Fibroblast of skin of right biceps (primary cell): ENCODE measurements at places on chromosomes 6 and 20.

GRCh38 chr6:42400061-42400760 lies 51.5 kb downstream of the TRERF1 start:
- no peak for DNase-seq

DNA sequence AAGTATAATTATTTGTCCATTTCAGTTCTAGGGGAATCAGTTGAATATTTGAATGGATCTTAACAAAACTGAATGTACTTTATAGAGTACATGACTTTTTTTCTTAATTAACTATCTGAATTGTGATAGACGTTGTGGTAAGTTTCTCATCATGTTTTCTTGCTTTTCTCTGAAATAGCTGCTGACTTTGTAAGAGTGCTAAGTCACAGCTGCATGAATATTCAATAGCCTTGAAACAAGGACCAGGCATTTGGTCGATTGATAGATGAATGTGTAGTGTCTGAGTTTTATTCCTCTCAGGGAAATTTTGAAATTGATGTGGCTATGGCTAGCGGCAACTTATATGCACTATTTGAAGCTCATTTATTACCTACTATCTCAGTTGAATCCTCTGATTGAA lies 56.0 kb downstream of the ADGRB3 start:
- DNase-seq: no peak

- DNase-seq: no peak
These were observed 21.9 kb upstream of the CCN6 start for GRCh38 chr6:112031960-112032359.

- no peak for DNase-seq
These were observed 77.8 kb downstream of the DLL1 start for GRCh38 chr6:170212956-170213636.

DNA sequence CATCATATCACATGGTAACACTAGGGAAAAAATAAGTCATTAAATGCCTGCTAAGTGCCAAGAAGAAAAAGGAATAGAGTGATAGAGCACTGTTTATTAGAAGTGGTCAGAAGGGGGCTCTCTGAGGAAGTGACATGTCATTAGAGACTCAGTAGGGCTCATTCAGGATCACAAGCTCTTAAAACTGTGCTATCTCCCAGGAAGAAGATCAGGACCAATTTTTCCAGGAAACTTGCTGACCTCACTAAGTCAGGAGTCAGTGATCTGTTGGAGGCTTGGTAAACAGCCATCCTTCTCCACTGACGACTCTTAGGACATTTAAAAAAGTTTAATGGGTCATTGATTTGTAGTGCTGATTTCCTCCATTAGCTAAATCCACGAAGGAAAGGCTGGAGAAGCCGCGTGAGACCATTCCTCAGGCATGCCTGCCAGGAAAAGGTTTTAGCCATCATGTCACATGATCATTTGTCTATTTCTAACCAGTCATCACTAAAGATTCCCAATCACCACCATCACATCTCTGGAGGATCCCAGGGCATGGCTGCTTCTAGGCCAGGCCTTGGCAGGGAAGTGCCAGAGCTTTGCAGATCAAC lies 5.9 kb upstream of the PTPN1 start:
- DNase-seq: peak; percentile 40

GRCh38 chr6:144265061-144265357 lies 20.1 kb upstream of the UTRN start:
- peak; percentile 36 for DNase-seq

DNA sequence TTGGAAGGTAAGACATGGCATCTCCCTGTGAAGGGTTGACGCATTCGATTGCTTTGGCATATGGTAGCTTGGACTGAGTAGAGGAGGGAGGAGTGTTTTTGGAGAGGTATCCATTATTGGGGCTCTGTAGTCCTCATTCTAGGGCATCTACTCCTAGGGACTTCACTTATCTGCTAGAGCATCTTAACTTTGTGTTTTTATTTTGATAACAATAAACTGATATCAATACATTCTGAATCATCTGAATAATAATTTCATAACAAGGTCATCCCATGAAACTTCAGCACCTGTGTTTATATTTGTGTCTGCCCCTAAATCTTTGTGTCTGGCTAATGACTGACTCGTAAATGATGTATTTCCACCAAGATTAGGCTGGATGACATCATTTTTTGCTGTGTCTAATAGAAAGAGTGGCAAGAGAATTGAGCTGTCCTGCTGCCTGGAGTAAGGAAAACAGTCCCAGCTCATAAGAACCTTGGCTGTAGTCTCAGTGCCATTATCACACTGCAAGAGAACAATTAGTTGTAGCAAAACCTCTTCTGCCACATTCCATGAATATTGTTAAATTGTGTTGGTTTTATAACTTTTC lies 288.5 kb downstream of the PRL start:
- DNase-seq: peak; percentile 51

GRCh38 chr20:50348096-50348495 lies 157.5 kb downstream of the CEBPB start:
- peak; percentile 50 for DNase-seq

DNA sequence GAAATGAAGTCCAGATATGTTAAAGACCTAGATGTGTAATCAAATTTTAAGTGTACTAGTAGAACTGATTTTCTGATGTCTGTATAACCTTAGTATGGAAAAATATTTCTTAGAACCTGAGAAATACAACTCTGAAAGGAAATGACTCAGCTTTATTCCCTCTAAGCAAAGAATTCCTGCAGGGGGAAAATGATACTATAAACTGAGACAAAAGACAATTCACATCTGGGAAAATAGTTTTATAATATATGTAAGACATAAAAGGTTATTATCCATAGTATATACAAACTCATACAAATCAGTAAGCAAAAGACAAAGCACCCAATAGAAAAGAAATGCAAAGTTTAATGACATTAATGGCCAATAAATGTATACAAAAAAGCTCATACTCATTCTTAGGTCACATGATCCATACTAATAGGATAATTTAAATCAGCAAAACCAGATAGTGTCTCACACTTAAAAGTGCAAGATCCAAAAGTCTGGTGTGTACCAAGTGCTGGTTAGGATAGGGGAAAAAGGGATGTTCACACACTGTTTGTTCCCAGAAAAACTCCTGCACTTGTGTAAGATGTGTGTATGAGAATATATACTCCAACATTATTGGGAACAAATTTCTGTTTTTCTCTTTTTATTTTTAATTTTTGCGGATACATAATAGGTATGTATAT lies 22.6 kb downstream of the RNF217 start:
- DNase-seq: peak; percentile 69

- no peak for DNase-seq
These were observed 35.2 kb downstream of the JPH2 start for GRCh38 chr20:44151621-44152416.

- DNase-seq: no peak
These were observed 3.9 kb downstream of the SRC start for GRCh38 chr20:37349517-37350491.

GRCh38 chr20:63228806-63229205 lies 6.9 kb upstream of the BIRC7 start:
- DNase-seq: peak; percentile 9

DNA sequence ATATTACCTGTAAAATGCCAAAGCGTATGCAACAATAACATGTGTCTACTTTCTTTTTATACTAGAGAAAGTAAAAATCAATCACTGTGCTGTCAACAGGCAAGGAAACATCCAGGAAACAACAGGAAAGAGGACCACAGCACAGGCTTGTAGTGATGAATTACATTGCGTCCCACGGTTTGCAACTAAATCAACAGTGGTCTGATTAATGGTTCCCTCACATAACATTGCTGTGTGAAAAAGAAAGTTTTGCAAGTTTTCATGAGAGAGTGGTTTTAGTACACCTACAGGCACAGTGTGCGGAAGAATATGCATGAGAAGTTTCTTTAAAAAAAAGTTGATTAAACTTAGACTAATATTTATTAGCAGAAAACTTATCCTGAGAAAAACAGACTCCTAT lies 329.5 kb upstream of the HSF2 start:
- no peak for DNase-seq

- peak; percentile 47 for DNase-seq
These were observed 42.4 kb upstream of the GNRH2 start for GRCh38 chr20:3000852-3001523.

DNA sequence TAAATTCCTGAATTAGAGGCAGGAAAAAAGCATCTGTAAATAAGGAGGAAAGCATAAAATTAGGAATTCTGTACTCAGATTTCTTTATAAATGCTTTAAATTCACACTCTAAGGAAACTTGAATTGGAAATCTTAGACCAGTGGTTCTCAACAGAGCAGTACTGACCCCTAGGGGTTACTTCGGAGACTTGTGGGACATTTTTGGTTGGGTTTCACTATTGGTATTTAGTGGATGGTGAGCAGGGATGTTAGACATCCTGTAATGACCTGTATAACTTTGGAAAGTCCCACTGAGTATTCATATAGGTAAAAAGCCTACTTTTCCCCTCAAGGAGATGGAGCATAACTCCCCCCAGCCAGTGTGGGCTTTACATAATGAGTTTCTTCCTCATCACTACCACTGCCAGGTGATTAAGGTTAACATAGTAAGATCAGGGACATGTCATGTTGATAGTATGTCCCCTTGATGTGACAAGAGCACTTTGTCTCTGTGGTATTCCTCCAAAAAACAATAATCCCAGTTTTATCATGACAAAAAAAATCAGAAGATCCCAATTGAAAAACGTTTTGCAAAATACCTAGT lies 31.0 kb downstream of the GLO1 start:
- DNase-seq: peak; percentile 50

DNA sequence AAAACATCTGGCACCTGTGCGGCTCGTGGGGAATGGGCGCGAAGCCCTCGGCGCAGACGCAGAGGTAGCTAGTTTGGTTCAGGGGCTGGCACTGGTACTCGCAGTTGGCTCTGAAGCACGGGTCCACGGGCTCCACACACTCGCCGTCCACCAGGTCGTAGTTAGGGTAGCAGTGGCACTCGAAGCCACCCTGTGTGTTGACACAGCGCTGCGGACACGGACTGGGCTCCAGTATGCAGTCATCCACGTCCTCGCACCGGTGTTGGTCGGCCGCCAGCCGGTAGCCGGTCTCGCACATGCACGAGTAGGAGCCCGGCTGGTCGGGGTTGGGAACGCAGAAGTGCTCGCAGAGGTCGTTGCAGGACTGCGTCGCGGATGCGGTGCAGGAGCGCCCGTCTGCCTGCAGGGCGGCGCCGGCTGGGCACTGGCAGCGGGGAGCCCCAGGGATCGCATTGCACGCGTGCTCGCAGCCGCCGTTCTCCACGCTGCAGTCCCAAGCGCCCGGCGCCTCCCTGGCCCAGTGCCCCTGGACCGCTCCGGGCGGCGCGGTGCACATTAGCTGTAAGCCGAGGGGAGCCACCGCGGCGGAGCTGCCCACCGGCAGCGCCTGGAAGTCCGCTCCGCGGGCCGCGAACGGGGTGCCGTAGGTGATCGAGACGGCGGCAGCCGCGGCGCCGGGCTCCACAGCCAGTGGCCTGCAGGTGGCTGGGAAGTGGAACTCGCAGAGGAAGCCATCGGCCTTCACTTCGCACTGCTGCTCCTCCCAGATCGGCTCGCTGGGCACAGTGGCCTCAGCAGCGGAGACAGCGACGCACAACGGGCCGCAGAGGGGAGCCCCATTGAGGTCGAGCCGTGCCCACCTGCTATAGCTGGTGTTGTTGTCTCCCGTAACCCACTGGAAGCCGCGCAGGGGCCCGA lies 930 bp downstream of the THBD start:
- DNase-seq: peak; percentile 36

DNA sequence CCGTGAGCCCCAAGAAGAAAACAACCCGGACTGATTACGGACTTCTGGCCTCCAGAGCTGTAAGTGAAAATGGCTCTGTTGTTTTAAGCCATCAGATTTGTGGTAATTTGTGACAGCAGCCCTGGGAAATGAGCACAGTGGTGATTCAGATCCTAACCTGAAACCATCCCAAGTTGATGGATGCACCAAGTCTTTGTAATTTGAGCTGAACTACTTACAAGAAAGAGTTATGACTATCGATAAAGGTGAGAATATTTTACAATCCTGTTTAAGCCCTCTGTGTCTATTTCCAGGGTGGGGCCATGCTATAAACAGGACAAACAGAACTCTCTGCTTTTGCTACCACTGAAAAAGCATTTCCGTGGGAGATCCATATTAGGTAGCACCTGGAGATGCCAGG lies 19.1 kb upstream of the RIN2 start:
- no peak for DNase-seq

DNA sequence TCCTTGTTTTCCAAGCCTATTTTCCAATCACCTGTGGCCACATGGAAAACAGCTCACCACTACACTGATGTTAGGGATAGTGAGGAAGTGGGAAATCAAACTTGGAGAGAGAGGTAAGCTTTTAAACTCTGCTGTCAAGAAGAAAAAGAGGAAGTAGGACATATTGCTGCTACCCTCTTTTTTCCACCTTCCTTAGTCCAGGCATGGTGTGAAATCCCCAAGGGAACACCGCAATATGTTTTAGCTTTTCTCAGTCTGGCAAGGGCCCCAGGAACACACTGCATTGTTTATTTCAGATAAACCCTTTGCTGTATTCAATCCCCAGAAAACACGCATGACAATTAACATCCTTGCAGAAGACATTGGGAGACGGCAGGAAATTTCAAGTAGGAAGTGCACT lies 61.3 kb downstream of the HS3ST5 start:
- no peak for DNase-seq

GRCh38 chr20:35453647-35454046 lies 1.8 kb upstream of the CEP250 start:
- DNase-seq: no peak

- peak; percentile 59 for DNase-seq
These were observed 405 bp upstream of the RNF182 start for GRCh38 chr6:13924146-13924948.

DNA sequence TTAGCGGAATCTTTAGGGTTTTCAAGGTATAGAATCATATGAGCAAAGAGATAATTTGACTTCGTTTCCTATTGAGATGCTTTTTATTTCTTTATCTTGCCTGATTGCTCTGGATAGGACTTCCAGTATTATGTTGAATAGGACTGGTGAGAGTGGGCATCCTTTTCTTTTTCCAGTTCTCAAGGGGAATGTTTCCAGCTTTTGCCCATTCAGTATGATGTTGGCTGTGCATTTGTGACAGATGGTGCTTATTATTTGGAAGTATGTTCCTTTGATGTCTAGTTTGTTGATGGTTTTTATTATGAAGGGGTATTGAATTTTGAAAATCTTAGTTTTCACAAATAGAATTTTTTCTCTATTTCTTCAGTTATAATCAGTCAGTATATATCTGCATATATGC lies 656.6 kb upstream of the MAP3K7 start:
- no peak for DNase-seq
